ENCODE measurements at places on chromosomes 16 and 17.

GRCh38 chr17:30969989-30970830 lies 629 bp upstream of the RNF135 start:
- DNase-seq: no peak

DNA sequence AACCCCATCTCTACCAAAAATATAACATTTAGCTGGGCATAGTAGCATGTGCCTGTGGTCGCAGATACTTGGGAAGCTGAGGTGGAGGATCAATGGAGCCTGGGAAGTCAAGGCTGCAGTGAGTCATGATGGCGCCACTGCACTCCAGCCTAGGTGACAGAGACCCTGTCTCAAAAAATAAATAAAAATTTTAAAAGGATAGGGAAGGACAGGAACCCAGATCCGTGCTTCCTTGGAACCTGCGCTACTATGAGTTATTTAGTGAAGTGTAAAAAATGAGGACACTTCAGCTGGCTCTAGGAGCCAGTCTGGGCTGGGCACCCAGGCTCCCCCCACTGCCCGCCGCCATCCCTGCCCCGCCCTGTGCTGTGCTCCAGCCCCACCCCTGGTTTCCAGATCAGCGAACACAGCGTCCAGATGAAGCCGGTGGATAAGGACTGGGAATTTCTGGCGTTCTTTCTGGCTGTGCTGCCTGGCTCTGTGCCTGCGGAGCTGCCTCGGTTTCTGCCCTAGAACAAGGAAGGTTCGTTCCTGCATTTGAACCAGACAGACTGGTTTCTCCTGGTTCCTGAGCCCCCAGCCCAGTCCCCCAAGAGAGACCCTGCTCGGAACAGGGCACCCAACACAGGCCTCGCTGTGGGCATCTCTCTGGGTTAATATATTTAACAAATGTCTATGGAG lies 18.5 kb downstream of the PLLP start:
- DNase-seq: no peak

- no peak for DNase-seq
These were observed 35.2 kb downstream of the ANKRD11 start for GRCh38 chr16:89455178-89455577.

DNA sequence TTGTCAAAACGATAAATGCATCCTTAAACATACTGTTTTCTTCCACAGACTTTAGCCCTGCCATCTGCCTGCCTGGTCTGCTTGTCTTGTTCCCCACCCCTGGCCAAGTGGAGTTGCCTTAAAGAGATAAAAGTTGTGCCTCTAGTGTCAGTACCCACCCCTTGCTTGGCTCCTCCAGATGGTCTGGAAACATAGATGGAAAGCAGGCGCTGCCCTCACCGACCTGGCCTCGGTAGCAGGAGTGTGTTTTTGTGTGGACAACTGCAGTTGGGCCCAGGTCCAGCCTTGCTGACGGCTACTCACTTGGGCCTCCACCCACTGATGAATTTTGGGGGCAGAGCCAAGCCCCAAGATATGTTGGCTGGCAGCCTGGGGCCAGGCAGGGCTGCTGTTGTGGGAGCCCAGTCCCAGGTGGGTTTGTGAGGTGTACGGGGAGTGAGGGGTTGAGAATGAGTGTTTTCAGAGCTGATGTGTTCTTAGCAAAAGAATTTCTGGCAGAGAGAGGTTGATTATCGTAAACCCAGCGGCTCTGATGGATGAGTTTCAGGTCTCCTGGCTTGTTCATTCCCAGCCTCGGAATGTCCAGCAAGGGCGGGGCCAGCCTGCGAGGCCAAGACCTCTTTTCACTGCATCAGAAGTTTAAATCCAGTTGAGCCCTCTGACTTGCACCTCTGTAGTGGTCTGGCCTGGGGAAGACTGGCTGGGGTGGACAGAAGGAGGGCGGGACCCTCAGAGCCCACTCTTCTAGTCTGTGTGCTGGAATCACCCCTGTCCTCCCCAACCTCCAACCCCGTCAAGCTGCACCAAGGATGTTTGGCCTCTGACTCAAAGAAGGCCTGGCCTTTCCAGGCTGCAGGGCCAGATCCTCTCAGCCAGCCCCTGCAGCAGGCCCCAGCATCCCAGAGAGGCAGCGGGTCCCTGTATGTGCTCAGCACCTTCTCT lies 179.7 kb downstream of the RAB11FIP4 start:
- no peak for DNase-seq

GRCh38 chr17:29135464-29135863 lies 44.7 kb downstream of the MYO18A start:
- no peak for DNase-seq

- DNase-seq: no peak
These were observed 120.0 kb downstream of the MAP2K4 start for GRCh38 chr17:12140685-12141084.

- DNase-seq: no peak
These were observed 390.2 kb downstream of the SEC14L1 start for GRCh38 chr17:77531002-77531401.

DNA sequence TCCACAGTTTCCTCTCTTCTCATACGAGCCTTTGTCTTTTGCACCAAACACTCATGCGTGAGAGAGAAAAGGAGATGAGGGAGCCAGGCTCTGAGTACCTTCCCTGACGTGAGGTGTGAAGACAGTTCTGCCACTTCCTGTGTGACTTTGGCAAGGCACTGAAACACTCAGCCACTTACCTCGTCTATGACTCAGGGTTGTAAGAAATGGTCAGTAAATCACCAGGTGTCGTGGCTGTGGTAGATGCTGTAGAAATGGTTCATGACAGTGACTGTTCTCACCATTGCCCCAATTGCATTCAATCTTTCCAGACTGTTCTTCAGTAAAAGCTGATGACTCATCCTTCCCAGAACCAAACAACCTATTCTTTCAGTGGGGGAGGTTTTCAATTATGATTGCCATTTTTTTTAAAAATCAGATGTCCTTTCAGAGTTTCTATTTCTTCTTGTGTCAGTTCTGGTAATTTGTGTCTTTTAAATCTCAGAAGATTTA lies 49.2 kb upstream of the CBFA2T3 start:
- no peak for DNase-seq

GRCh38 chr16:80947708-80948625 lies 58.7 kb downstream of the CMC2 start:
- no peak for DNase-seq

DNA sequence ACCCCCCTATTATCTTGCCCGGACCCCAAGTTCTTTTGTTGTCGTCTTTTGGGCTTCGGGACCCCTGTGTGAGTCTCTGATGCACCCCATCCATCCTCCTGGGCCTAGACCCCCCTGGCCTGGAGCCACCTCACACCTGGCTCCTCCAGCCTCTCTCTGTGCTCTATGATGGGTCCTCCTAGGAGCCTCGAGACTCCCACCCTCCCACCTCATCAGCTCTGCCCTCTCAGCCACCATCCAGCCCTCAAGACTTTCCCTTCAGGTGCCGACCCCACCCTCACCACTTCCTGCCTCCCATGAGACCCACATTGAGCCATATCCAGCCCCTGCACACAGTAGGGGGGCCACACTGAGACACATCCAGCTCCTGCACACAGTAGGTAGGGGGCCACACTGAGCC lies 8.7 kb upstream of the ATP2A3 start:
- DNase-seq: no peak

DNA sequence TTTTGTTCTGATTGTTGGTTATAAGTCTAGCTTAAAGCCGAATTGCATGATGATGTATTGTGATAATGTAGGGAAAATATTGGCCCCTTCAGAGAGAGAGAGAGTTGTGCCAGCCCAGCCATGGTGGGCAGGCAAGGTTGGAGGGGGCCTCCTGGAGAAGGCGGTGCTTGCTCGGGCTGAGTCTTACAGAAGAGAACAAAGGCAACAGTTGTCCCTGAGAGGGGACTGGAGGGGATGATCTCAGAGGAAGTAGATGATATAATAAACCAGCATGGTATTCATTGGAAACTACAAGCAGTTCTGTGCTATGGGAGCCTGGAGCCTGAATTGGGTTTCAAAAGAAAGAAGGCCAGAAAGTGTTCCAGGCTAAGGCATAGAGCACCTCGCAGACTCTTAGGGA lies 173.8 kb downstream of the RPTOR start:
- DNase-seq: no peak

GRCh38 chr16:66364959-66365306 lies 1.6 kb upstream of the CDH5 start:
- no peak for DNase-seq
